ENCODE measurements at places on chromosomes 3 and 15.

- DNase-seq, result peak; percentile 10
Measured at GRCh38 chr3:49295489-49296058, 18.5 kb upstream of the C3orf62 start.

GRCh38 chr15:50881121-50882048 lies 27.1 kb upstream of the AP4E1 start:
- DNase-seq, result no peak

DNA sequence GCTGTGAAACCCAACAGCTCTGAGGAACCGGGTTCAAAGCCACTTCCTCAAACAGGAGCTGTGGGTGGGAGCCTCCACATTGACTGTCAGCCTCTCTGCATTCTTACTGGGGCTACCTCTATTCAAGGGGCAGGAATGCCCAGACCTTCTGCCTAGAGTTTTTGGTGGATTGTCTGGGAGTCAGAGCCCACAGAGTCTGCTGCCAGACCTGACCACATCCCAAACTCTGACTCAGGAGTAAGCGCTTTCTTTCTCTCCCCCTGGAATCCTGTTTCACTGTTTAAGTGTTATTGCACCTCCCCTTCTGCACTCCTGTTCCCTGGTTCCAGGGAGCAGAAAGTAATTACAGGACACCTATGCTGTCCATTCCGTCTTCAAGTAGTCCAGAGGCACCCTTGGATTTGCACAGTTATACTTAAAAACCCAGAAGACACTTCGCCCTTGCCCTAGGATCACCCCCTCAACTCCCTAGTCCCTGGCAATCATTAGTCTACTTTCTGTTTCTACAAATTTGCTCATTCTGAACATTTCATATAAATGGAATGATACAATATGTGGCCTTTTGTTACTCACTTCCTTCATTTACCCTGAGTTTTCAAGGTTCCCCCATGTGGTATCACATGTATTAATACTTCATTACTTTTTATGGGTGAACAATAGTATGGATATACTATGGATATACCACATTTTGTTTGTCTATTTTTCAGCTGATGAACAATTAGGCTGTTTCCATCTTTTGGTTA lies 37.9 kb upstream of the TJP1 start:
- DNase-seq, result no peak

GRCh38 chr3:74107451-74107850 lies 482.7 kb upstream of the PDZRN3 start:
- DNase-seq, result no peak

DNA sequence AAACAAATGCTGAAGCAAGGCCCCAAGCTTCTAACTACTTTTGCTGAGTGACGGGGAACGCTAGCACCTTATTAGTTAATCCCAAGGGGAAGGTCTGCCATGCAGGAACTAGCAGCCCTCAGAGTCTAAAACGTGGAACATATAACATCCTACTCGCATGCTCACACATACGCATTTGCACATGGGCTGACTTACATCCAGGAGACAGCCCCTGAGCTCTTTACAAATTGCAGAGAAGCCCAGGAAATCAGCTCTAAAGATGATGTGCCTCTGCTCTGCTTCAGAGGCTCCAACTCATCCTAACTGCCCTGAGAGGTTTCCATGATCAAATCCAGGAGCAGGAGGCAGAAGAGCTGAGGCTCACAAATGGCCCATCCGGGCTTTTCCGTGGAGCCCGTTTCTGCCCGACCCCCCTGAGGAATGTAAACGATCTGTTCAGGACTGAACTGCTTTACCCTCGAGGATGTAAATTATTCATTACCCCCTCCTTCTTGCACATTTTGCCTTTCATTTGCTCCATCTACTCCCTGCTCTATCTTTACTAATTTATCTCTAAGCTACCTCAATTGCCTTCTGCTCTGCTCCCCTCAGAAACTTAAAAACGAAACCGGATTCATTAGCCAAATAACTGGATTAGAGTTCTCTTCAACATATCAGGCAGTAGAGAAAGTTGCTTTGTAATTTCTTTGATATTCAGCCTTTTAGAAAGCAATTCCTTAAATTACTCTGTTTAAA lies 141.9 kb upstream of the CCDC54 start:
- no peak for DNase-seq

- no peak for DNase-seq
Measured at GRCh38 chr15:72725446-72725845, 39.4 kb downstream of the BBS4 start.
